ENCODE measurements at places on chromosomes 4 and X. TPM values are rescaled to one million over a fixed set of nuclear protein-coding genes. Genes with fewer than 3 reads are reported as not detected.

The CPZ gene
- total RNA-seq = not detected

The NMU gene
- 8.5 TPM for total RNA-seq

The ZNF157 gene
- total RNA-seq = not detected

The GPAT3 gene
- 0.30 TPM for total RNA-seq

The GAGE12E gene
- not detected for total RNA-seq

The UNC5C gene
- total RNA-seq = not detected

DNA sequence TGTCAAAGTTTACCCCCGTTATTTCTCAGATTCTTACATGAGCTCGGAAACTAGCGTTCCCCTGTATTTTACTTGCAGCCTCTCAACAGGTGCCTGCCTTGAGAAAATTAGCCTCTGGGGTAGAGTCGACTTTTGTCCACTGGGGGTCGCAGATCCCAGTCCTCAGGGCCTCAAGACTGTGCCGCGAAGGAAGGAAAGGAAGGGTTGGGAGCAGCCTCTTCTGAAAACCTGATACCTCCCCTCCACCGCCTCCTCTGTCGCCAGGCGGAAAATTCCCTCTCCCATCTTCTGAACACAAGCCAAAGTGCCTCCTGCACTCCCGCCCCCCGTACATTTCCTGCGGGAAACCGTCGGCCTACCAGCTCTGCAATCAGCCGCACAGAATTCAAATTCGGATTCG, 44.4 kb upstream of the TMSB15B start:
- peak; percentile 64 for DNase-seq
- H3K36me3 ChIP-seq = no peaks in the 10 kb centered on the region
- H3K4me1 ChIP-seq = peaks cover 5% of the 10 kb centered on the region
- peaks cover 25% of the 10 kb centered on the region for H3K27me3 ChIP-seq

DNA sequence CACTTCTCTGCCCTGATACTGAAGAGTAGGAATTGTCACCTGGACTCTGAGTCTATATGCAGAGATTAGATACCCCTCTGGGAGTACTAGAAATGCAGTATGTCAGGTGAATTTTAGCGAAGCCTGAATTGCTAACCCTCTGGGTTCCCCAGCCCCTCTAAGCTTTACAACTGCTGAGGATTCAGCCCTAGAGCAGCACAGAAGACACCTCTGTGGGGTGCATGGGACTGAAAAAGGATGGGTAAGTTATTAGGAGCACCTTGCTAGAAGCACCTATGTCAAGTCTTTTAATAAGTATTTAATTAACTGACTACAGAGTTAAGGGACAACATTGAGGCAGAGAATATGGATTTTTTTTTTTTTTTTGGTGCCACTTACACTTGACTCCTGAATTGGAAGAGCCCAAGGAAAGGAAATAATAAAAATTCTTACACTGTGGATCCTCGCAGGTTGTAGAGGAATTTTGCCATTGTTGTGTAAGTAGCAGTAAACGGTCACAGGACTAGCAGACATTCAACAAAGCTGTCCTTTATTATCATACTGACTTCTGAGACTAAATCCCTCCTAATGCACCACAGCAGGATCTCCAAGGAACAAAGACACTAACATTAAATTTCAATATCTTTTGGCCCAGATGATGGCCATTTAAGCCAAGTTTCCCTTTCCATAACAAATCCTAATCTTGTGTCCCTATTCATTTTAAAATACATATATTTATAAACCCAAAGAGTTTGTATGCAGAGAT, 253.2 kb downstream of the ANKRD50 start:
- no peak for DNase-seq
- H3K4me1 ChIP-seq = no peaks in the 10 kb centered on the region
- no peak overlapping the region for H3K4me3 ChIP-seq
- no peaks in the 10 kb centered on the region for H3K27me3 ChIP-seq
- peaks cover 6% of the 10 kb centered on the region for H3K36me3 ChIP-seq

- no peak overlapping the region for H3K27ac ChIP-seq
- H3K4me3 ChIP-seq = no peak overlapping the region
- no peak for DNase-seq
- no peaks in the 10 kb centered on the region for H3K36me3 ChIP-seq
Observed at GRCh38 chr4:101288365-101289145, 58.8 kb downstream of the PPP3CA start.

DNA sequence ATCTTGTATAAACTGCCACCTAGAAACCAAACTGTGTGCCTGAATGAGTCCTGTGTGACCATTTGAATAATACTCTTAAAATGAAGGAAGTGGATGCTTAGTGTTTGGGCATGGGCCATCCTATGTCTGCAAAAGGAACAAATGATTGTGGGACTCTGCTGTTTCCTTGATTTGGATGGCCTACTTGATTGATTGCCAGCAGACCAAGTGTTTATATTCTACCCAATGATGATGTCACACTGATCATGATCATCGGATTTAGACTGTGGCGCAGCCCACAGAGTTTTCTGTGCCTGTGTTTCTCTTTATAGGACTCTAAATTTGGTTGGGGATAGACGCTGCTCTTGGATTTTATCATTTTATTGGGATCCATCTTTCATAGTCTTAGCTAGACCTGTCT, 4.4 kb downstream of the SEPTIN11 start:
- H3K4me1 ChIP-seq = peaks cover 33% of the 10 kb centered on the region
- H3K27ac ChIP-seq = no peak overlapping the region
- no peak overlapping the region for H3K4me3 ChIP-seq
- peaks cover 3% of the 10 kb centered on the region for H3K36me3 ChIP-seq
- DNase-seq = no peak
- no peaks in the 10 kb centered on the region for H3K27me3 ChIP-seq

- H3K27ac ChIP-seq = no peak overlapping the region
- H3K27me3 ChIP-seq = no peaks in the 10 kb centered on the region
- DNase-seq = no peak
- no peak overlapping the region for H3K4me3 ChIP-seq
Observed at GRCh38 chr4:74203467-74203866, 45.5 kb downstream of the MTHFD2L start.

DNA sequence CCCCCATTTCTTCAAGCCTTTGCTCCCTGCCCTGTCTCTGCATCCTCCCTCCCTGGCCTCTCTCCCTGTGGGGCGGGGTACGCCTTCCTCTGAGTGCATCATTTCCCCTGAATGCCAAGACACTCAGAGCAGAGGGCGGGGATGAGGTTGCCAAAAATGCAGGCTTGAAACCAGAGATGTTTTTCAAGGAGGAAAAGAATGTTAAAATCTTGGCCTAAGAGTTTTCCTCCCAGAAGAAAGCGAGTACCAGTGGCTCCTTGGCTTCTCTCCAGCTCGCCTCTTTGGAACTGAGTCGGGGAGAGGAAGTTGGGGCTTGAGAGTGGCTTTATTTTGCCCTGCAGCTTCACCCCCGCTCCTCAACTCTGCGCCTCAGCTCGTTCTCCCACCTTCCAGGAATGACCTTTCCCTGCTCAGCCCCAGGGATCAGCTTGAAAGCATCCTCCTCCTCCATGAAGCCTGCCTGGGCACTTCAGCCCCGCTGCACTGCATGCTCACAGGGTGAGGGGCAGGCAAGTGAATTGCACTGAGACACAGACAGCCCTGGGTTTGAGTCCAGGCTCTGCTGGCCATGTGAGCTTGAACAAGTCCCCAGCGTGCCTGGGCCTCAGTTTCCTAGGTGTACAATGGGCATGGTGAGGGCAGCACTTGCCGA, 57.5 kb upstream of the SORCS2 start:
- peak; percentile 39 for DNase-seq
- H3K4me1 ChIP-seq = peaks cover 8% of the 10 kb centered on the region
- H3K27ac ChIP-seq = no peak overlapping the region
- no peaks in the 10 kb centered on the region for H3K36me3 ChIP-seq
- H3K4me3 ChIP-seq = no peak overlapping the region

DNA sequence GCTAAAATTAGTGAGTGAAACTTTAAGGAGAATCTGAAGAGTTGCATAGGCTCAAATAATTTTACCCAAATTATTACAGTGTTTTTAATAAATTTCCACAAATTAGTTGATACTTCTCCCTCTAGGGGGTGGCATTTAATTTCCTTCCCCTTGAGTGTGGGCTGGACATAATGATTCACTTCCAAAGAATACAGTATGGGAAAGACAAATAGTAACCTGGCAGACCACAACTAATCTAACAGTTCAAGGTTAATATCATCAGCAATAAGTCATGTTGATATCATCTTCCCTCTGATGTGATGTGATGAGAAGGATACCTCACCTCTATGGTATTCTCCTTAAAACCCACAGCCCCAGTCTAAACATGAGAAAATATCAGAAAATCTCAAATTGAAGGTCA, 15.5 kb downstream of the PFKFB1 start:
- H3K4me1 ChIP-seq = no peaks in the 10 kb centered on the region
- H3K4me3 ChIP-seq = no peak overlapping the region
- H3K36me3 ChIP-seq = no peaks in the 10 kb centered on the region
- DNase-seq = no peak

GRCh38 chr4:179664430-179665027, 2222.3 kb upstream of the AGA start:
- H3K27me3 ChIP-seq = no peaks in the 10 kb centered on the region
- H3K4me1 ChIP-seq = no peaks in the 10 kb centered on the region
- no peak for DNase-seq
- no peaks in the 10 kb centered on the region for H3K36me3 ChIP-seq
- H3K27ac ChIP-seq = no peak overlapping the region

- DNase-seq = no peak
- H3K27ac ChIP-seq = no peak overlapping the region
- H3K36me3 ChIP-seq = no peaks in the 10 kb centered on the region
- no peaks in the 10 kb centered on the region for H3K4me1 ChIP-seq
- no peak overlapping the region for H3K4me3 ChIP-seq
Observed at GRCh38 chr4:105569057-105569865, 16.8 kb downstream of the ARHGEF38 start.

DNA sequence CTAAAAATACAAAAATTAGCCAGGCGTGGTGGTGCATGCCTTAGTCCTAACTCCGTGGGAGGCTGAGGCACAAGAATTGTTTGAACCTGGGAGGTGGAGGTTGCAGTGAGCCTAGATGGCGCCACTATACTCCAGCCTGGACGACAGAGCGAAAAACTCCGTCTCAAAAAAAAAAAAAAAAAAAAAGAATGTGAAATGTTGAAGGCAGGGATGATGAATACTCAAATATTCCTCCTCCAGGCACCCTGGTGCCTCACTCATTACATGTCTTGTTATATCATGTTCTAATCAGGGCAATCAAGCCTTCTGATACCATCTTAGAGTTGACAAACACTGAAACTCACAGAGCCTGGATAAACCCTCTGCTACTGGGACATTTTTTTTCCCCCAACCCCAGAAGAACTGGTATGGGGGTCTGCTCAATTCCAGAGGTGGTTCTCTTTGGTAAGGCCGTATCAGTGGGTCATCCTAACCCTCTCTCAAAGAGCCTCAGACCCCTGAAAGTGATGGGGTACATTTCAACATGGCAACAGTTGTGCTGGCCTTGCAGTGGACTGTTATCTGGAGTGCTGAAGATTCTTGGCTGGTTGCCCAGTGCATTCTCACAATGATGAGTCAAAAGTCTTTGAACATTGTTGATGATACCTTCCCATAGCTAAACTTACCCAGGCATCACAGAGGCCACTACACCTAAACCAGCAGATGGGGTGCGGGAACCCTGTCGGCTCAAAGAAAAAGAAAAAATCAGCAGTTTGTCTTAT, 2.4 kb upstream of the SH3KBP1 start:
- H3K27me3 ChIP-seq = peaks cover 1% of the 10 kb centered on the region
- no peaks in the 10 kb centered on the region for H3K36me3 ChIP-seq
- H3K4me1 ChIP-seq = no peaks in the 10 kb centered on the region

All from MCF 10A (cell line).